Activated CD4-positive, alpha-beta T cell treated with anti-CD3 and anti-CD28 coated beads, Interleukin-2, amount 10 ng/mL, durations not matched to agents 24 days and 14 days (primary cell): ENCODE measurements at places on chromosomes 2 and 18. TPM values are rescaled to one million over a fixed set of nuclear protein-coding genes. Genes with fewer than 3 reads are reported as not detected.

- H3K4me3 ChIP-seq = no peak overlapping the region
- peaks cover 2% of the 10 kb centered on the region for H3K36me3 ChIP-seq
- H3K4me1 ChIP-seq = peaks cover 44% of the 10 kb centered on the region
- peak overlapping the region; percentile 29 for H3K27ac ChIP-seq
These were observed 2.7 kb downstream of the TNP1 start for GRCh38 chr2:216857131-216857550.

DNA sequence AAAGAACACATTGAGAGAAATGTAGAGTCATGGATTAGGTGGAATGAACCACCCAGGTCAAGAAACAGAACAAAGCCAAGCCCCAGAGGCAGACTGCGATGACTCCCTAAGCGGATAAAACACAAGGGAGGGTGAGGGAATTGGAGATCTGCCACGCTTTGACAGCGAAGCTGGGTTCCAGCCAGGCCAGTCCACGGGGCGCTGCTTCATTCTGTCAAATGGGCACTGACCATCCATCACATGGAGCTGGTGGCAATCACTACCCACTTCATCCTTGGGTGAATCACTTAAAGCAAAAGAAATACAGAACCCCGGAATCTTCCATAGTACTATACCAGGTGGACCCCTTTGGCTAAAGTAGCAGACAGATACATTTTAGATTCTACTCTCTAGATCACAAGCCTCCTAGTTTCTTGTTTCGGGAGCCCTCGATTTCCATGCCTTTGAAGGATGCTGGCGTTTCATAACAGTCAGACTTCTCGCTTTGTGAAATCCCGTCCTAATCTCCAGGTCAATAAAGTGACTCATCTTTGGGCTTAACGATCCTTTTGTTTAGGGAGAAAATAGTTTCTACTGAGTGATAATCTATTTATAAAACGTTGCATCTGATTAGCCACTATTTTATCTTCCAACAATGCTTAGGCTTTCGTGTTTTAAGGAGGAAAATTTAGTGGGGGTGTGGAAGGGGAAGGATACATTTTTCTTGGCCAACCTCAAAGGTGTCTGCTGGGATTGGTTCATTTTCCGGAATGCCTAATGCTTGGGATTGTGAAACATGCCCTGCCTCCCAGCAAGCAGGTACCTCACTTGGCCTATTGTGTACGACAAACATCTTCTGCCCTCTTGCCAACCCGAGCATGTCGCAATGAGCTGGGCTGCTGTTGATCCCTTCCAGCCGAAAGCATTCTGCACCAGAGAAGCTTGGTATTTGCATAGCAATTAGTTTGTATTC lies 44.1 kb upstream of the HDAC4 start:
- H3K4me3 ChIP-seq = no peak overlapping the region
- H3K4me1 ChIP-seq = peaks cover 4% of the 10 kb centered on the region
- peaks cover 52% of the 10 kb centered on the region for H3K27me3 ChIP-seq
- H3K36me3 ChIP-seq = no peaks in the 10 kb centered on the region
- no peak overlapping the region for H3K27ac ChIP-seq

- H3K36me3 ChIP-seq = no peaks in the 10 kb centered on the region
- H3K27ac ChIP-seq = no peak overlapping the region
- no peaks in the 10 kb centered on the region for H3K4me1 ChIP-seq
- H3K4me3 ChIP-seq = no peak overlapping the region
- peaks cover 31% of the 10 kb centered on the region for H3K27me3 ChIP-seq
These were observed 23.7 kb upstream of the MYO5B start for GRCh38 chr18:50218432-50219197.

The IL36B gene
- not detected in 2 replicates for total RNA-seq

DNA sequence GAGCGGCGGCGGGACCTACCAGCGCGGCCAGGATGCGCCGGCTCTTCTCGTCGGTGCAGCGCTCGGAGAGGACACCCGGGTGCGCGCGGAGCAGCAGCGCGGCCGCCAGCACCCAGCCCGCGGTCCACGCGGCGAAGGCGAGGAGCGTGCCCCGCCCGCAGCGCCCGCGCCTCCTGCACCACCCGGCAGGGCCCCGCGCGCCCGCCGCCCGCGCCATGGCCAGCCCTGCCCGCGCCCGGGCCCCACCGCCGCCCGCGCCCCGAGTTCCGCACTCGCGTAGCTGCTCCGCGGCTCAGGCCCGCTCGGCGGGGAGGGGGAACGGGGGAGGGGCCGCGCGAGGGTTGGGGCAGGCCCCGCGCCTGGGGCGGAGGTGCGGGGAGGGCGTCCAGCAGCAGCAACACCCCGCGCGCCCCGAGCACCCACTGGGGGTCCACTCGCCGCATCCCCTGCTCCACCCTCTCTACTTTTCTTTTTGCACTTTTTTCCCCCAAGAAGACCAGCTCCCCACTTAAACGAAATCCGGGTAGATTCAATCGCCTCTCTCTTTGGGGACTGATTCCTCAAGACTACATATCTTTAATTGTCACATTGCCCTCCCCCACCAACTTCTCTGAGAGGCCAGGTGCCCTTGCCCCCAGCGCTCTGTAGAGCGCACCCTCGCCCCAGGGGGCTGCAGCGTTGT lies at the start of gene DIPK1C:
Gene DIPK1C, minus strand, starts transcription at position 266 of the 682 bp plus-strand sequence. Its CDS starts 49 bp downstream, at position 217.
- H3K4me1 ChIP-seq = no peaks in the 10 kb centered on the region
- H3K27me3 ChIP-seq = peaks cover 66% of the 10 kb centered on the region
- DNase-seq = no peak
- H3K4me3 ChIP-seq = peak within 1 kb of the TSS; percentile 43
- H3K27ac ChIP-seq = no peak within 1 kb of the TSS

DNA sequence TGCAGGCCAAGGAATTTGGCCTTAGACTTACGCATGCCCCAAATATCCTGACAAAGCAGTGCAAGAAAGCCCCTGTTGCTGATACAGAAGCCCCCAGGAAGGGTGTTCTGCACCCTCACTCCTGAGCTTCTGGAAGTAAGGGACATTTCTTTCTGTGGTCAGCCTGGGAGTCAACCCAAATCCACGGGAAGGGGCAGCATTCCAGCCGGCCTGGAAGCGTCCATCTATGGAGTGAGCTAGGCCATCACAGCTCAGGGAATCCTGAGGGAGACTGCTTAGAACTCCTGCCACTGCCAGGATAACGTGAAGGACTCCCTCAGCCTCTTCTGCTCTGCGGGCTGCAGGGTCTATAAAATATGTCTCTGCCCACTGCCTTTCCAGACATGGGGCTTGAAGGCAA lies 173.9 kb downstream of the ANAPC1 start:
- no peak overlapping the region for H3K27ac ChIP-seq
- H3K4me3 ChIP-seq = no peak overlapping the region
- no peak for DNase-seq
- no peaks in the 10 kb centered on the region for H3K36me3 ChIP-seq

- no peak overlapping the region for H3K27ac ChIP-seq
- no peaks in the 10 kb centered on the region for H3K36me3 ChIP-seq
- no peak for DNase-seq
- H3K4me3 ChIP-seq = no peak overlapping the region
- H3K4me1 ChIP-seq = peaks cover 7% of the 10 kb centered on the region
- H3K27me3 ChIP-seq = peaks cover 28% of the 10 kb centered on the region
These were observed 23.8 kb upstream of the MAL start for GRCh38 chr2:95001701-95002100.

GRCh38 chr2:7053650-7054265 lies 136.5 kb downstream of the RNF144A start:
- H3K27me3 ChIP-seq = no peaks in the 10 kb centered on the region
- H3K4me1 ChIP-seq = peaks cover 11% of the 10 kb centered on the region
- no peak overlapping the region for H3K4me3 ChIP-seq
- H3K36me3 ChIP-seq = no peaks in the 10 kb centered on the region
- H3K27ac ChIP-seq = no peak overlapping the region
- no peak for DNase-seq

The ASXL3 gene
- total RNA-seq = not detected in 2 replicates

DNA sequence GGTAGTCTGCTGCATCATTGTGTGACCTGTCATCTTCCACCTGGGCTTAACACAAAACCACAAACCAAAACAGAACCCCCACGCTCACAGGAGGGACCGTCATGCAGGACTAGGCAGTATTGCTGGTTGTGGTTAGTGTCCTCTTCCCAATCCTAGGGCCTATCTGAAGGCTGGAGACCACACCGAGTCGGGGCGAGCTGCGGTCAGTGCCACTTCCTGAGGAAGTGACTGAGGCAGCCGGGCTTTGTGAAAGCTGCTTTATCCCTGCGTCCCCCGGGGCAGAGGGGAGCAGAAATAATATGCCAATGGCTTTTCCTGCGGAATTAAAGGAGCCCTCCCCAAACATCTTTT lies 22.9 kb downstream of the ZNF532 start:
- H3K4me3 ChIP-seq = no peak overlapping the region
- H3K27me3 ChIP-seq = peaks cover 23% of the 10 kb centered on the region
- no peak overlapping the region for H3K27ac ChIP-seq
- DNase-seq = peak; percentile 57
- no peaks in the 10 kb centered on the region for H3K36me3 ChIP-seq
- peaks cover 10% of the 10 kb centered on the region for H3K4me1 ChIP-seq

The SERPINB11 gene
- not detected in 2 replicates for total RNA-seq
